ENCODE measurements at places on chromosomes 12 and 14.

DNA sequence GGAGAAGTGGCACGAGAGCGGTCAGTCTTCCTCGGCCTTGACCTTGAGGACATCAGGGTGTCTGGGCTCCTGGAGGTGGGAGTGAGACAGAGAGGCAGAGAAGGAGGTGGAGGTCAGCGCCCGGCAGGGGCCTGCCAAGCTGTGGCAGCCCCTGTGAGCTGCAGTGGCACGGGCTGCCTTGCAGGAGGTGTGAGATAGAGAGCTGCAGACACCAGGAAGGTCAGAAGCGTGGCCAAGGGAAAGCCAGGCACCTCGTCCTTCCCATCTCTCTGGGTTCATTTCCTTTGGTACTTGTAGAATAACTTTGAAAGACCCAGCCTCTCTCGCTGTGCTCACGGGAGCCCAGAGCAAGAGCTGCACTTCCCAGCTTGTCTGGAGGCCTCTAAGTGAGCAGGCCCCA, 98.1 kb downstream of the TSPAN9 start:
- no peak for DNase-seq

- DNase-seq: no peak
These were observed 6.8 kb upstream of the TESPA1 start for GRCh38 chr12:54991161-54991990.

GRCh38 chr12:40727774-40728483, 35.7 kb downstream of the CNTN1 start:
- no peak for DNase-seq

DNA sequence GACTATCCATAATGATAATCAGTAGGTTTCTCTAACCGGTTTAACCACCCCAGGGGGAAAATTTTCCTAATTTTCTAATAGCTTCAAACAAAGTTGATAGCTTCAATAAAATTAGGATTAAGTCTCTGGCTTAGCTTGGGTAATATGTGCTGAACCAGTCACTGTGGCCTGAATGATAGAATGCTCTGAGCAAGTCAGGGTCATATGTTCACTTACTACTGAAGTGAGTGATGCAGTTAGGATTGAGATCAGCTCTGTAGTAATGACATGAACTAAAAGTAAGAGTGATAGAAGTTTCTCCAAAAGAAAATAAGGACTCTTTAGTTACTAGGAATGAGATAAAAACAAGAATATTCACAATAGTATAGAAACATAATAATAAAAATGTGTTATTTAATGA, 32.6 kb downstream of the ETNK1 start:
- no peak for DNase-seq

Measured in left lobe of liver (tissue), 2 donors.